ENCODE measurements at places on chromosomes 7 and 10.

DNA sequence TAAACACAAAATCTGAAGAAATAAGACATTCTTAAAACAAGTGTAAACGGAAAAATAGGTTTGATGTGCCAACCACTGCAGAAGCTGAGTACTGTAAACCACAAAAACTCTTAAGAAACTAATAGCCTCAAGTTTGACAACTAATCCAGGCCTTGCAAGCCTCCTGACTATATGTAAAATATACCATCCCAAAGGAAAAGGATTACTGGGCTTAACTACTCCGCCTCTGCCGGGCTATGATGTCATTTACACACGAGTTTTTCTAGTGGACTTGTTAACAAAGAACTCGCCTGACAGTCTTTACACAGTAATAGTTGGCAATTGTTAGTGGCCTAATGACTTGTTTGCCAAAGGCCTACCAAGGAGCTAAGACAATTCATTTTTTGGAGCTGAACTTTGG is 2.1 kb downstream of the KIF5B start:
- DNase-seq, result peak; percentile 10

DNA sequence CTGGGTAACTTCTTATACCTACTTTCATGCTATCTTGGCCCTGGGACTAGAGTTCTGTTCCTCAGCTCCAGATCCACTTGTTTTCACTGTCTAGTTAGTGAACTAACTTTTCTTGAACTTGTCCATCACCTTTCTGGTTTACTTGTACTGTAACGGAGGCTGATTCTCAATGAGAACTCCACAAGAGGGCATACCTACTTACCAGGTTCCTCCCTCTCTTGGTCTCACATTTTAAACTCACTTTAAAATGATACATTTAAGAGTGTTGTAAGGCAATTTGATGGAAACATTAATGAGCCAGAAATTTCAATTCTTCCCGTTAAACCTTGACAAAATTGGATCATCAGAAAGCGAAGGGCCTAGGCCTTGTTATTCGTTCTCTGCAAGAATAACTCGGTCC is 111.6 kb downstream of the MAGI2 start:
- DNase-seq, result no peak

- DNase-seq, result no peak
Observed at GRCh38 chr10:125121003-125121402, 39.4 kb downstream of the CTBP2 start.

- no peak for DNase-seq
Observed at GRCh38 chr10:121928528-121928884, 675 bp upstream of the ATE1 start.

GRCh38 chr10:927131-927530 is 4.4 kb downstream of the LARP4B start:
- DNase-seq, result no peak

- no peak for DNase-seq
Observed at GRCh38 chr7:35039343-35039742, 2.1 kb upstream of the DPY19L1 start.

- DNase-seq, result no peak
Observed at GRCh38 chr7:116547347-116547746, 22.5 kb downstream of the CAV1 start.

GRCh38 chr7:83072576-83073517 is 89.8 kb downstream of the PCLO start:
- DNase-seq, result no peak

DNA sequence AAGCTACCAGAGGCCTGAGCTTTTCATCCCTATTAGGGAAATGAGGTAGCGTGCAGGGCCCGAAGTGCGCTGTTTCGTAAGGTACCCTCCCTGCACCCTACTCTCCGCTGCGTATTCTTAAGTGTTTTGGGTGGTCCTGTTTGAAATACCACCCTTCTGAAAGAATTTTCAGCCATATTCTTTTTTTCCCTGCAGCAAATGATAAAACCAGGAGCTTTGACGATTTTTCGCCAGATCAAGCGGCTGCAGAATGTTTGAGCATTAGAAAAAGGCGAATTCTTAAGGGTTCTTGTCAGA is 1.2 kb downstream of the RSBN1L start:
- no peak for DNase-seq

Measured in C1 segment of cervical spinal cord (tissue), 14 donors.